ENCODE measurements at places on chromosomes 12 and 14.

- DNase-seq: no peak
Observed at GRCh38 chr12:26122061-26122680, 2.7 kb downstream of the BHLHE41 start.

DNA sequence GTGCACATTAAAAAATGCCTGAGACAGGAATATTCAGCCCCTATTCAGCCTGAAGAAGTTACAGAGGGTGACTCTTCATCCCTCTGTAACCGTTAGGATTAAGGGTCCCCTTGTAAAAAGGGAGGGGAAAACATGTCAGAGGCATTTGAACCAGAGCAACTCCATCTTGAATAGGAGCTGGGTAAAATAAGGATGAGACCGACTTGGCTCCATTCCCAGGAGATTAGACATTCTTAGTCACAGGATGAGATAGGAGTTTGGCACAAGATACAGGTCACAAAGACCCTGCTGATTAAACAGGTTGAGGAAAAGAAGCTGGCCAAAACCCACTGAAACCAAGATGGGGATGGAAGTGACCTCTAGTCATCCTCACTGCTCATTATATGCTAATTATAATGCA is 19.9 kb upstream of the MDM1 start:
- no peak for DNase-seq

DNA sequence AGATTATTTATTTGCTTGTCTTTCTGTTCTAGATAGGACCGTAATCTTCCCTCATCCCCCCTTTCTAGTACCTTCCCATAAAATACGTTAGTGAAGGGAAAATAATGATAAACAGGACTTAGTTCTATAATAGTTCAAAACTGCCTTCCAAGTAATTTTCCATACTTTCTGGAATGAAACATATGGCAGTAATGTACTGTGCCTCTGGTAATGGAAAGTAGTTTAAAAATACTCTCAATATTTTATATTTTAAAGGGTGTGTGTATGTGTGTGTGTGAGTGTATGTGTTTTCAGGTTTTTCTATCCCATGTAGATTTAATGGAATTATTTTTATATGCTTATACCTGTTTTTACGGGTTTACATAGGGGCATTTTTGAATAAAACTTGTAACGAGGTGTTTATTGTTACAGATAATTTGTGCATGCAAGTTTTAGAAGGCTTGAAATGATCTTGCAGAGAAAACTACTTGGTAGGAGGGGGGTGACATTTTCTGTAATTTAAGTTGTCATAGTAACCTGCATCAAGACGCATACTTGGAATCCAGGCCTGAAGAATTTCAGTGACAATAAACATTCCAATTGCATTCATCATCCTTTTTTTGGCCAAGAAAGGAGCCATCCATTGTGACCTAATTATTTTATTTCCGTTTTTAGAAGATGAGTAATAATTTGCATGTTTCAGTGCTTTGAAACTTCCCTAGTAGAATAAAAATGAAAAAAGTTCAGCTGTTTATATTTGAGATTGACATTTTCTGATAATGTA is 38.9 kb downstream of the RASSF8 start:
- peak; percentile 30 for DNase-seq

DNA sequence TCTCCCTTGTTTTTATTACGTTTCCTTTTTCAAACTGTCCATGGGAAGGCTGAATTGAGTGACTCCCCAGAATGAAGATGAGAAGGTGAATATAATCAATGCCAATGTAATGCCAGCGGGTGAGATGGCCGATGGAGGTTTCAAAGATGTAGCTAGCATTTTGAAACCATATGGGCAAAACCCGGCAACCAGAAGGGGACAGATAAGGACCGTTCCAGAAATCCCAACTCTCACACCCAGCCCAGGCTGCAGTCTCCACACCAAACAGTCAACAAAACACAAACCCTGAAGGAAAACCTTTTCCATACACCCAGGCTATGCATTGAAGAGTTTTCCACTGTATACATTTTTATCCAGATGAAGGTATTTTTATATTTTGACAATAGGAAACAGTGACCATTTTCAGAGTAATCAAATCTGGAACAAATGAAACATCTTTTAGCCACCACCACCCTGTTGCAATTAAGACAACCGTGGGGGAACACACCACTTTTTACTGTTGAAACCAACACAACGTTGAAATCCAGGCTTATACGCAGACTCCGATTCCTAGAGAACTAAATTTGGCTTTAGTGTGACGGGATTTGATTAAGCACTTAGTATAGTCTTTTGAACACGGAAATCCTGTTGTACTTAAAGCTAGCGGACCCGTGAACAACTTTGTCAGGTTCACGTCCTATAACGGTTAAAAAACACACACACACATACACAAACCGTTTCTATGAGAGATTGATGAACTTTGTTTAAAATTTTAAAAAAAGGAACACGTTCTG is 19.0 kb downstream of the PHETA1 start:
- DNase-seq: no peak

DNA sequence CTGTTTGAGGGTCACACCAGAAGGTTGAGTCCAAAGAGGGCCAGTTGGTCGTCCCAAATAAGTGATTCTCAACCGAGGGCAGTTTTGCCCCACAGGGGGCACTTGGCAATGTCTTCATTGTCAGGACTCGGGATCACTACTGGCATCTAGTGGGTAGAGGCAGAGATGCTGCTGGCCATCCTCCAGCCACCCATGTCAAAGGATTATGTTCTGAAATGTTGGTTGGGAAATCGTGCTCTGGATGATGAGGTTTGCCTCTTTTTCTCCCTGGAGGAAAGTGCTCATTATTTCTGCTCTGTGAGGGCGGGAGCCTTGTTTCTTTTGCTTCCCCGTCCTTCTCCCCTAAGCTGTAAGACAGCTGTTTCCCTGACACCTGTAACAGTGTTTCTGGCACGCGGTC is 3.6 kb downstream of the ZNF839 start:
- no peak for DNase-seq

GRCh38 chr12:108151533-108152169 is 22.6 kb downstream of the WSCD2 start:
- no peak for DNase-seq

DNA sequence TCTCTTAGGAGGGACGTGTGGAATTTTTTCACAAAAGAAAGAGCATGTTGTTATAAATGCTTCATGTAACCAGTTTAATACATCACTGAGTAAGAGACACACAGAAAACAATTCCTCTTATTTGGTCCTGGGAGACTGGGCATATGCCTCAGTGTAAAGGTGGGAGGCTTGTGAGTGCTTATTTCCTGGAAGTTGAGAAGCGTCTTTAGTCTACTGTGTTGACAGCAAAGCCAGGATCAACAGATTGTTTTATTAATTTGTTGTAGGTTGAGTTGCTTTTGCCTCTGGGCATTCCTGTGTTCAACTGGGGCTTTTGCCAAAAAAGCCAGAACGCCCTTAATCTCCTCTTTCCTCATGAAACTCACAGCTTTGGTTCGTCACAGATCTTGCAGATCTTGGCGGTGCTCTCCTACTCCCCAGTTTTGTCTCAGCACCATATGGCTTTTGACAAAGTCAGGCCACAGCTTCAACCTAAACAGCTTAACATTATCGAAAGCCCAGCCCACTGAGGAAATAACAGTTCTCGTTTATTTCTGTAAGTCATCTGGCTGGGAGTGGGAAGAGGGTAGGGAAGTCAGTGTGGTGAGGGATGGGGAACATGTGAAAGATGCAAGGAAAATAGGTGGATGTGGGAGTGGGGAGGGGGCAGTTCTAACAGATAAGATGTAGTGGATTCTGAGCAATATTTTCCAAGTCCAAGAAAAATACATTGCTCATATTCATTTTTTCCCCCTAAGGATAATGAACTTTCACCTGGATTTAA is 227.2 kb downstream of the DACT1 start:
- DNase-seq: no peak

GRCh38 chr14:106879241-106879640 is 1352.9 kb downstream of the TMEM121 start:
- no peak for DNase-seq

DNA sequence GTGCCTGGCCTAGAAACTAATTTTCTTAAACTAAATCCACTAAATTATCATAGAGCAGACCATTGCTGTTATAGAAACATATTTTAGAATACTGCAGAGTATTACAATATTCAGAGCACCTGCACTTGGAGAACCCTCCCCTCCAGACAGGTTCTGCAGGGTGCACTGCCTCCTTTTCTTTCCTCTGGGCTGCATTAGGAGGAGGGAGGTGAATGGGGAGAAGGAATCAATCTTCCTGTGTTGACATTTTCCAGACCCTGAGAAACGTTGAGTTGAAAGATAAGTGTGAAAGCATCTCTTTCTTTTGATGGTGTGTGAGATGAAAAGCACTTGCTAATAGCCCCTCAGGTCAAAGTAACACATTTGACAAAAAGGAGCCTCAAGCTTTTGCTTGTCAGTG is 7.3 kb downstream of the SYNE2 start:
- DNase-seq: no peak

- DNase-seq: no peak
Observed at GRCh38 chr12:115577401-115577800, 700.1 kb downstream of the MED13L start.

- DNase-seq: no peak
Observed at GRCh38 chr14:24311837-24312615, 724 bp downstream of the LTB4R start.

DNA sequence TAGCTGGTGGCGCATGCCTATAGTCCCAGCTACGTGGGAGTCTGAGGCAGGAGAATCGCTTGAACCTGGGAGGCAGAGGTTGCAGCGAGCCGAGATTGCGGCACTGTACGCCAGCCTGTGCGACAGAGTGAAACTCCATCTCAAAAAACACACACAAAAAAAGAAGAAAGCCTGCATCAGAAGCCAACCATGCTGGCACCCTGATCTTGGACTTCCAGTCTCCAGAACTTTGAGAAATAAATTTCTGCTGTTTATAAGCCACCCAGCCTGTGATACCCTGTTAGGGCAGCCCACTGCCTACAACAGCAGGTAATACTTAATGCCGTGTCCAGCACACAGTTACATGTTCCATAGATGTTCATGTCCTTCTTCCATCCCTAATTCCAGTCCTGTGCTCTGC is 62.7 kb downstream of the NDUFA12 start:
- DNase-seq: no peak

DNA sequence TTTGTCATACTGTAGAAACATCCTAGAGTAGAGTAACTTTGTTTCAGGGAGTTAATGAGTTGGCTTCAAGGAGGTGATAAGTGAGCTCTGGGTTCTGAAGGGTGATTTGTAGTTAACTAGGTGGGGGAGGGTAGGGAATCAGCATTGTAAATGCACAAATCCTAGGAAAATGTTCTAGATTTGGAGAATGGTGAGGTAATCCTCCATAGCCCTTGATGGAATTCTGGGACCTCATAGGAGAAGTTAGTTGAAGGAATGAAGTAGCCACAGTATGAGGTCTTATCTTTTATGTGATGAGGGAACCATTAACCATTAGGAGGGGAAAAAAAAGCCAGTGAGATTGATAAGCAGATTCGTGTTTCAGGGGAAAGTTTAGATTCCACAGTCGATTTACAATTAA is 8.0 kb downstream of the CNOT2 start:
- DNase-seq: no peak

DNA sequence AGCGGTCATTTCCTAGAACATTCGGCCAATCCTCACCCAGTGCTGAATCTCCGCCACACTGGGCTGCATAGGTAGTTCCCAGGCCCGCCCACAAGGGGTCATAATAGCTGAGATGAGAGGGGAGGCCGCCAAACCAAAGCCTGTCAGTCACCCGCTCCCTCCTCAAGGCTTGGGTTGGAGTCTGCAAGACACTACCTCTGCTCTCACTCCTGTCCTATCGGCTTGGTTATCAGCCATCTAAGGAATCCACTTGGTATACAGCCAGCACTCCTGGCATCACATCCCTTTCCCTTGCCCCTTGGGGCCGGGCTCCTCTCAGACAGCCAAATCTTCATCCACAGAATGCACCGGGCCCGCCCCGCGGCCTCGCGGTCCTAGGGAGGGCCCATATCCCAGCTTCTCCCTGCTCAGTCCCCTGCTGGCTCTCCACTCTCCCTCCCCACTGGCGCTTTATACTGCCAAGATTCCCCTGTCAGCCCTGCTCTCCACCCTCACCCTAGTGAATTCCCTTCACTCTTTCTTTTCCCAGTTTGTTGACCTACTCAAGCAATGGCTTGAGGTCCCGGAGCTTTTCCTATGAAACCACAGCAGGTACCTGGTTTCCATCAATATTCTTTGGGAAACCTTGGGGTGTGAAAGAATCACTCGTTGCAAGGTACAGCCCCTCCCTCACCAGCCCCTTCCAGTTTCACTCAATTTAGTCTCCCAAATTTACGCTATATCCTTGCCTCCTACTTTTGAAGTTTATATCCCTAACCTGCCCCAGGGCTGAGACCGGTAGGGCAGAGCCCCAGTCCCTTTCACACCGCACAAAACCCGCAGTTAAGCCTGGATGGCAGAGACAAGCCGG is 1.4 kb downstream of the IFFO1 start:
- no peak for DNase-seq

DNA sequence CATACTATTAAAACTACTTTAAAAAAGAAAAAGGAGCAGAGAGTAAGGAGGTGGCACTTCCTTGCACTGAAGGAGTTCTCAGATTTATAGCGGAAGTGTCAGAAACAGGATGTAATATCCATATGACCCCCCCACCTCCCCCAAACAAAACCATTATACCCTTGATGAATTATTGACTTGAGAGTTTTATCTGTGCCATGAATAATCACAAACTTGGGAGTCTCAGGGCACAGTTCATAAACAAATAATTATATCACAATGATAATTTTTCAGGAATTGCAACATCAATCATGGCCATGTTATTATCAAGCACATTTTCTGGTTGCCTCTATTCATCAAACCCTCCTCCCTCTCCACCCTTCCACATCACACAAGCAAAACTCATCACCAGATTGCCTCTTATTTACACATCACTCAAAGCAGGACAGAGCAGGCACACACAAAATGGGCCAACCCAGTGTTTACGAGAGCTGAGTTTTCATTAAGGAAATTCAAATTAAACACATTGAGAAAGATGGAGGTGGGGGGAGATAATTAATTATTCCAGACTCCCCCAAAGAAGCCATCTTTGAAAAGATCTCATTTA is 141.4 kb downstream of the EGLN3 start:
- DNase-seq: no peak

- no peak for DNase-seq
Observed at GRCh38 chr12:28164644-28165275, 25.5 kb upstream of the CCDC91 start.

DNA sequence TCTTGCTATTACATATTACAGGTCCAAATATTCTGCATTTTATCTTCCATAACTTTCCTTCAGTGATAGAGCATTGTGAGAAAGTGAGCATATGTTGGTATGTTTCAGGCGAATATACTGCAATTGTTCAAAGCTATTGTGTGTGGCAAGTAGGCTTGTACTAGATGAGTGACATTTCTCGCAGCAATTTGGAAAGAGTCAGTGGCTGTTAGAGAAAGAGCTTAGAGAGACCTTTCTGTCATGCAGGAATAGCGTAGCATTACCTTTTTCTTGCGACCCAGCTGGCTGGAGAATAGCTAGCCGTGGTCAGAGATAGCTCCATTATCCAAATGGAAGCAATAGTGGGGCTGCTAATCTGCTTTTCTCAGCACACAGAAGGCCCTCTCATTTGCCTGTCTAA is 678.5 kb upstream of the FOXG1 start:
- DNase-seq: no peak

Measured in SK-N-MC (cell line).